ENCODE measurements at places on chromosomes 2 and 18.

- no peak for DNase-seq
These were observed 198.8 kb downstream of the NDUFA10 start for GRCh38 chr2:239826376-239826775.

DNA sequence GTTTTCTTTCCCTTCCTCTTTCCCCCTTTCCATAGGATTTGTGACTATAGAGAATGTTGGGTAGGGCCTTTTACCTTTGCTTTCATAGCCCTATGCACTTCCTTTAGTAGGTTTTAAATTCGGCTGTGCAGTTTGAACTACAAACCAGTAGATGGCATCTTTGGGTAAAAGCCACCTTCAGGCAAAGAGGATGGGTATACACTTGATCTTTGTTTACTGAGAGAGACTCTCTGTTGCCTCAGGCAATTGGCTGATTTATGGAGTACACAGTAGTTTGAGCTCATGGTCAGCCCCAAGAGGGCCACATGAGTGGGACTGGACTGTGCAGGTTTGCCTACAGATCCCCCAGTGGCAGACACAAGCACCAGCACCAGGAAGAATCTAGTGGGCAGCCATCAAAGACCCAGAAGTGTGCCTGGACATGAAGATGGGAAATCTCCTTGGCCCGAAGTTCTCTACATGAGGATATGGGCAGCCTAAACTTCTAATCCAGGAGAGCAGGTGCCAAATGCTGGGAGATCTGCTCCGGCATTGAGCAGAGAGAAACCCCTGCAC lies 1304.3 kb upstream of the DDX18 start:
- DNase-seq = peak; percentile 71

DNA sequence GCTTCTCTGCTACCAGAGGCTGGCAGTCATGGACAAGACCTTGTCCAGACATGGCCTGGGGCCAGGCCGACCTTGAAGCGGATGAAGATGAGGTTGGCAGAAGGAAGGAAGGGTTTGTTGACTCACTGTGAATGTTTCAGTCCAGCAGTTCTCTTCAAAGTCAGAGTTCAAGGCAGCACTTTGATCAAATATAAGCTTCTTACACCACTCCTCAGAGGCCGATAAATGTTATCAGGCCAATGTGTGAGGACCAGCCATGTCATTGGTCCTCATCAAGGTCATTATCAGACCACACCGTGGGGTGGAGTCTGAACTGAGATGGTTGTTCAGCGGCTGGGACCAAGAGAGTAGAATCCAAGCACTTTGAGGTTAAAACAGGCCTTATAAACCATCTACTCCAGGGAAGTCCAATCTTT lies 35.5 kb downstream of the QPCT start:
- DNase-seq = no peak

DNA sequence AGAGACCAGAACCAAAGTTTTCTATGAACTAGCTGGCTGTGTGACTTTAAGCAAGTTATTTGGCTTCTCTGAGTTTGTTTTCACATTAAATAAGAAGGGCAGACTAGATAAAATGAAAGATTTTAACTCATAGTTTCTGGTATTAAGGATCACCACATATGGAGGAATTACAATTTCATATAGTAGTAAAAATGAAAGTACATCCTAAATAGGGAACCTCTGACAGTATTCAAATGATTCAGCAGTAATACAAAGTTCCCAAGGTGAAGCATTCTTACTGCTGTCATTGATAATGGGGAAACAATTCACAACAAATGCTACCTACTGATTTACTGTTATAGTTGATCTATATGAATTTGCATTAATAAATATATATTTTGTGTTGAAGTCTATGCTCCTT lies 170.3 kb upstream of the VRK2 start:
- no peak for DNase-seq

GRCh38 chr18:69755856-69756496 lies 191.7 kb downstream of the CD226 start:
- no peak for DNase-seq
